ENCODE measurements at places on chromosomes 5 and 9. TPM values are rescaled to one million over a fixed set of nuclear protein-coding genes. Genes with fewer than 3 reads are reported as not detected.

IL33 gene
- total RNA-seq: 0.83 TPM

SH2D3C gene
- total RNA-seq: not detected

GPX8 gene
- 38.0 TPM for total RNA-seq

INSL4 gene
- total RNA-seq: 13.9 TPM

CENPP gene
- 10.2 TPM for total RNA-seq

NUP155 gene
- total RNA-seq: 17.3 TPM

PCDHGB5 gene
- 2.1 TPM for total RNA-seq

RNF183 gene
- 0.09 TPM for total RNA-seq

Measured in A549 treated with RU486 at 1 μM for 4 hours (cell line).